HuH-7.5 (cell line): ENCODE measurements at places on chromosomes 2 and 18.
A peak's percentile ranks its signal among the peaks of the same experiment; 100 is the strongest.

- DNase-seq, result no peak
Measured at GRCh38 chr2:57943315-57943714, 103.3 kb upstream of the VRK2 start.

DNA sequence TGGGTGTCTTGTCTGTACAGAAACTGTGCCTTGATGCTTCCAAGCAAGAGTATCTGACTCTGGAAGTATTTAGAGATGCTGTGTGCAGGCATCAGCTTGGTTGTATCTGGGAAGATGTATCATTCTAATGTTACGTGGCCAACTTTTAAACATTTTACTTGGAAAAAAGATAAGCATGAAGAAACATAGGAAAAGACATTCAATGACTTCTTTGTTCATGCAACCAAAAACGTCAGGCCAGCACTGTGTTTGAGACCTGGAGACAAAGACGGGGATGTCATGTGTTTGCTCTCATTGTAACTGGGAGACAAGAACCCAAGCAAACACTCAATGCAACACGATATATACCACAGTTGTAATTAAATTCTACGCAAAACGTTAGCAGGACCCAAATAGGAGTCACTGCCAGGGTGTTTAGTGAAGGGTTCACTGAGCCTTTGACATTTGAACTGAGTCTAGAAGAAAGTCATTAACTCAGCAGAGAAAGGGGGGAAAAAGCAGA, 8.9 kb upstream of the SESTD1 start:
- DNase-seq, result no peak

- no peak for DNase-seq
Measured at GRCh38 chr2:127208313-127208712, 11.8 kb downstream of the CYP27C1 start.

GRCh38 chr18:49052891-49053644, 102.3 kb upstream of the SMAD7 start:
- no peak for DNase-seq

DNA sequence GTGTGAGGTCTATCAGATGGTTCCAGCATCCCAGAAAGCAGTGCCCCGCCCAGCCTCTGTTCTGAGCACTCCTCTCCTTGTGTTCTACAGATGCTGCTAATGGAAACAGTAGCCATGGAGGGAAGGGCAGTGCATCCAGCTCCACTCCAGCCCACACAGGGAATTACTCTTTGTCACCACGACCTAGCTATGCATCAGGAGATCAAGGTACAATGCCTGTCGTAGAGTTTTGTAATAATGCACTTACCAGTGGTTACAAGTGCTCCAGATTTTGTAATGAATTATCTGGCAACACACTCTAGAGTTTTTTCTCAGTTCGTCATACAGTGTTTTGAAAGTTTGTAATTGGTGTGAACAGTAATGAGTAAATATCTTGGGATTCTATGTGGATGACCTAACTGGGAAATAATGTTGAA, 161.1 kb downstream of the ESCO1 start:
- DNase-seq, result peak; percentile 36

DNA sequence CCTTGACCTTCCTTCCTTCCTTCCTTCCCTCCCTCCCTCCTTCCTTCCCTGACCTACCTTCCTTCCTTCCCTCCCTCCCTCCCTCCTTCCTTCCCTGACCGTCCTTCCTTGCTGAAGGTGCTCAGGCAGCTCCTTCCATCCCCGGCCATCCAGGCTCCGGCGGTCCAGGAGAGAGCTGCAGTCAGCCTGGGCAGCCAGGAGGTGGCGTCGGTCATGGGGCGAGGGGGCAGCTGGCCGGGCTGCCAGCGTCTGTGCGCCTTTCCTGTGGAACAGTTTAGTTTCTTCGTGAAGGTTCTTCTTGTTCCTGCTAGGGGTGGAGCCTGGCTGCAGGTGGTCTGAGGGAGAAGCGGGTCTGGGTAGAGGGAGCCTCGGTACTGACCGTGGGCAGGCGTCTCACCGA, 15.7 kb downstream of the GPR35 start:
- peak; percentile 85 for DNase-seq
